ENCODE measurements at places on chromosomes 2 and 18. TPM values are rescaled to one million over a fixed set of nuclear protein-coding genes. Genes with fewer than 3 reads are reported as not detected.

Gene ASPRV1
- total RNA-seq, result 0.42 TPM

GRCh38 chr18:79182047-79182713 lies 113.0 kb downstream of the ATP9B start:
- no peak for DNase-seq
- no peaks in the 10 kb centered on the region for H3K27me3 ChIP-seq
- no peaks in the 10 kb centered on the region for H3K36me3 ChIP-seq
- H3K4me3 ChIP-seq, result no peak overlapping the region
- H3K27ac ChIP-seq, result no peak overlapping the region
- H3K4me1 ChIP-seq, result no peaks in the 10 kb centered on the region

DNA sequence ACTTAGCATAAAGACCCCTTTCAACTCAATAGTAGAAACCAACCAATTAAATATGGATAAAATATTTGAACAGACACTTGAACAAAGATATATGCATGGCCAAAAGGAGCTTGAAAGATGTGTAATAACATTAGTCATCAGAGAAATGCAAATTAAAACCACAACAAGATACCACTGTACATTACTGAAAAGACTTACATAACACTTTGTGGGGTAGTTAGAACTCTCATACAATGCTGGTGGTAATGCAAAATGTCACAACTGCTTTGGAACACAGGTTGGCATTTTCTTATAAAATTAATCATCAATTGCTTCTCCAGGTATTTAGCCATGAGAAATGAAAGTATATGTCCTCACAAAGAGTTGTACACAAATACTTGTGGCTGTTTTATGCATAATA lies 60.7 kb downstream of the TTC27 start:
- no peaks in the 10 kb centered on the region for H3K27me3 ChIP-seq
- no peak for DNase-seq
- no peak overlapping the region for H3K4me3 ChIP-seq
- H3K36me3 ChIP-seq, result no peaks in the 10 kb centered on the region

DNA sequence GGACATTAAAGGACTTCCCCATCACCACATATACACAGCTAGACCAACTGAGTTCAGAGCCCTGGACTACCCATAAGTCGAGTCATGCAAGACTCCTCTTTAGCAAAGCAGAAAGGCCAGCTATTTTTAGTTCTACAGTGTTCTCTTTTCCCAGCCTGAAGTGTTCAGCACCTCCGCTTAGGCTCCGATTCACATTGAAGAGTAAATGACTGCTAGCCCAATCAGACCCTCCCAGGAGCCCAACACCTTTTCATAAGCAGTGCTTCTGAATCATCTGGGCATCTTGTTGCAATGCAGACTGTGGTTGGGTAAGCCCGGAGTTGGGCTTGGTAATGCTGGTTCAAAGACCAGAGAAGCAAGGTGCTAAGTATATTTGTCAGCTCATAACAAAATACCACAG lies 138.6 kb upstream of the MSH6 start:
- H3K27ac ChIP-seq, result no peak overlapping the region
- H3K4me3 ChIP-seq, result no peak overlapping the region
- no peak for DNase-seq
- no peaks in the 10 kb centered on the region for H3K27me3 ChIP-seq

- no peak overlapping the region for H3K27ac ChIP-seq
- H3K27me3 ChIP-seq, result no peaks in the 10 kb centered on the region
- no peaks in the 10 kb centered on the region for H3K36me3 ChIP-seq
- H3K4me1 ChIP-seq, result no peaks in the 10 kb centered on the region
- H3K4me3 ChIP-seq, result no peak overlapping the region
Measured at GRCh38 chr2:189236066-189236465, 56.5 kb upstream of the COL5A2 start.

GRCh38 chr2:160035125-160035524 lies 27.3 kb downstream of the PLA2R1 start:
- peaks cover 4% of the 10 kb centered on the region for H3K4me1 ChIP-seq
- H3K36me3 ChIP-seq, result no peaks in the 10 kb centered on the region

GRCh38 chr18:74178884-74179283 lies 30.6 kb downstream of the TIMM21 start:
- no peaks in the 10 kb centered on the region for H3K36me3 ChIP-seq
- H3K4me1 ChIP-seq, result no peaks in the 10 kb centered on the region
- H3K27me3 ChIP-seq, result peaks cover 8% of the 10 kb centered on the region

GRCh38 chr18:54743605-54743995 lies 84.7 kb upstream of the RAB27B start:
- H3K27ac ChIP-seq, result no peak overlapping the region
- no peaks in the 10 kb centered on the region for H3K4me1 ChIP-seq
- H3K36me3 ChIP-seq, result no peaks in the 10 kb centered on the region

DNA sequence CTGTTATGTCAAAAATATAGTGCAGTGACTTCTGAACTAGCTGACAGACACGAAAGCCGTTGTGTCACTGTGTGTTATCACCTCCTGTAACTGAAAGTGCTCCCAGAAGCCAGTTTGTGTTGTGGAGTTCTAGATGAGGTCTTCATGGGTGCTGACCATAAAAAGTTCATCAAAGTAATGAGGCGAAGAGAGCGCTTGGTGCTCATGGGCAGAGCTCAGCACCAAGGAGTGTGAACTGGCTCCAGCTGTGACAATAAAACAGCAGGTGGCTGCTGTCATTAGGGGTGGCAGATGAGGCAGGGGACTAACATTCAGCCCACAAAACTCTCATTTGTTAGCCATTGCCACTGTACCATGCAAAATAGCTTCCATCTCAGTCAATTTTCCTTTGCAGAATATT lies 151.1 kb downstream of the ZNF407 start:
- H3K27ac ChIP-seq, result no peak overlapping the region
- H3K4me1 ChIP-seq, result no peaks in the 10 kb centered on the region
- no peak for DNase-seq
- no peaks in the 10 kb centered on the region for H3K36me3 ChIP-seq
- H3K27me3 ChIP-seq, result no peaks in the 10 kb centered on the region

Gene RBM43
- 0.94 TPM for total RNA-seq

Gene KIAA2012
- total RNA-seq, result not detected

DNA sequence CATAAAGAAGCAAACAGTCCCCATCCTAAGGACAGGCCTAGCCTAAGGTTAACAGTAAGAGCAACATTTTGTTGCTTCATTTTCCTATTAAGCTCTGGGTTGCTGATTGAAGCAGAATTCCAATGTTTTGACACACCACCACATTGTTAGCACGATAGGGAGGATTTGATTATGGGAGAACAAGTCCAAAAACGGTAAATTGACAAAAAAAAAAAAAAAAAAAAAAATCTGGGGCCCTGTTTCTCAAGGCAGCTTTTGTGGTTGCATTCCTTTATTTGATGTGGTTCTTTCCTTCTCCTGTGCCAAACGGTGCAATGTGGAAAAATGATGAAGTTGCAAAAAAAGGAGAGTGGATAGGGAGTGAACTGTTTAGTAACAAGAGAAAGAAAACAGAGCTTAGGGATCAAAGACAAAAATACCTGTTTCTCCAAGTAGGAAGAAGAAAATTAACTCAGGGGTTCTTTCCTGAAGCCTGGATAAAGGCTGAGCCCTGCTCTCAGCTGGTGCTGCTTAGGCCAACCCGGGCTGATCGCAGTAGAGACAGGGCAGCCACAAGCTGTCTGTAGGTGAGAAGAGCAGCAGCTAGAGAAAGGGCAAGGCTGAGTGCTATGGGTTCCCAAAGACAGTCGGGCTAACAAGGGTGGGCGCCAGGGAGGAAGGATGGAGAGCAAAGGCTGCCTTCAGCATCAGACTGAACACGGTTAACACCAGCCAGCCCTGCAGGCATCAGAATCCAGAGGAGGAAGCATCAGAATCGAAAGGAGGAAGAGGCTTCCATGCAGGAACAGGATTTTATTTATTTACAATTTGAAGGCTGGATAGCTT lies 167.8 kb upstream of the FOSL2 start:
- H3K27me3 ChIP-seq, result no peaks in the 10 kb centered on the region
- no peak for DNase-seq
- H3K4me3 ChIP-seq, result no peak overlapping the region
- H3K36me3 ChIP-seq, result no peaks in the 10 kb centered on the region
- peaks cover 10% of the 10 kb centered on the region for H3K4me1 ChIP-seq

Gene MC4R
- not detected for total RNA-seq

Gene AGXT
- 1.7 TPM for total RNA-seq

- no peak for DNase-seq
- H3K27ac ChIP-seq, result no peak overlapping the region
- no peaks in the 10 kb centered on the region for H3K27me3 ChIP-seq
- no peaks in the 10 kb centered on the region for H3K4me1 ChIP-seq
Measured at GRCh38 chr2:121326628-121327027, 41.6 kb upstream of the TFCP2L1 start.

Gene SRD5A2
- total RNA-seq, result 0.07 TPM

DNA sequence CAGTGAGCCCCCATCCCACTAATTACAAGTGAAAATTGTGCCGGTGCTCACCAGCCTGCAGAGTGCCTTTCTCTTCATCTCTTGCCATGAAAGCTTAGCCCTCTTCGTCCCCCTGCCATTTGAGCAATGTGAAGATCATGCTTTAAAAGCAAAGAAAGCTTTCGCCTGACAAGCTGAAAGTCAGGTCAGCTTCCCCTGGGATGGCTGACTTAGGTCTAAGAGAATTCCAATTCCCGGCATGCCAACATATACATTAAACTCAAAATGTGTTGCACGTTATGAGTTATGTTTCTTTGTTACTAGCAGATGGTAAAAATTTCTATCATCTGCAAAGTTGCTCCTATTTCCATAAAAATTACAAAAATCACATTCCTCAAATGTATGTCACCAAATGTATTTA lies 129.8 kb downstream of the AFF3 start:
- no peaks in the 10 kb centered on the region for H3K36me3 ChIP-seq
- H3K27me3 ChIP-seq, result peaks cover 5% of the 10 kb centered on the region
- no peak overlapping the region for H3K4me3 ChIP-seq
- no peak overlapping the region for H3K27ac ChIP-seq
- DNase-seq, result no peak

Gene TNS1
- 670 TPM for total RNA-seq

Gene GRB14
- total RNA-seq, result 2.1 TPM

Gene MORN2
- total RNA-seq, result 12.9 TPM

Gene CNNM3
- total RNA-seq, result 3.3 TPM

GRCh38 chr2:80530442-80531064 lies 226.0 kb upstream of the LRRTM1 start:
- no peaks in the 10 kb centered on the region for H3K27me3 ChIP-seq
- H3K36me3 ChIP-seq, result no peaks in the 10 kb centered on the region
- DNase-seq, result no peak
- no peaks in the 10 kb centered on the region for H3K4me1 ChIP-seq
- no peak overlapping the region for H3K4me3 ChIP-seq

DNA sequence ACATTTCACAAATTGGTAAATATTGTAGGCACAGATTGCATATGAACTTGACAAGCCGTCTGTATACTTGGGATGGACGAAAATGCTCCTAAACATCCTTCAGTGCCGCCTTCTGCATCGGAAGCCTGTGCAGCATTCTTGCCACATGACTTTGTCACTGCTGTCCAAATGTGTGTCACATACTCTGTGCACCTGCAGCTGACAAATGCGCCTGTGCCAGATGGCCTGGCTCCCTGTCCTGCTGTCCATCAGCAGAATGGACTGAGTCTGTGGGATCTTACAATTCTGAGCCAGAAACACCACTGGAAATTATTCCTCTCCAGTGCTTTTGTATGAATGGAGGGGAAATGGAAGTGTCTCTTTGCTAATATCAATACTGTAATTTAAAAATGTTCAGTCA lies 89.9 kb downstream of the DCDC2C start:
- no peak overlapping the region for H3K27ac ChIP-seq
- DNase-seq, result no peak
- no peaks in the 10 kb centered on the region for H3K27me3 ChIP-seq

Gene TUBA3D
- total RNA-seq, result not detected

Gene HDHD2
- total RNA-seq, result 5.4 TPM

DNA sequence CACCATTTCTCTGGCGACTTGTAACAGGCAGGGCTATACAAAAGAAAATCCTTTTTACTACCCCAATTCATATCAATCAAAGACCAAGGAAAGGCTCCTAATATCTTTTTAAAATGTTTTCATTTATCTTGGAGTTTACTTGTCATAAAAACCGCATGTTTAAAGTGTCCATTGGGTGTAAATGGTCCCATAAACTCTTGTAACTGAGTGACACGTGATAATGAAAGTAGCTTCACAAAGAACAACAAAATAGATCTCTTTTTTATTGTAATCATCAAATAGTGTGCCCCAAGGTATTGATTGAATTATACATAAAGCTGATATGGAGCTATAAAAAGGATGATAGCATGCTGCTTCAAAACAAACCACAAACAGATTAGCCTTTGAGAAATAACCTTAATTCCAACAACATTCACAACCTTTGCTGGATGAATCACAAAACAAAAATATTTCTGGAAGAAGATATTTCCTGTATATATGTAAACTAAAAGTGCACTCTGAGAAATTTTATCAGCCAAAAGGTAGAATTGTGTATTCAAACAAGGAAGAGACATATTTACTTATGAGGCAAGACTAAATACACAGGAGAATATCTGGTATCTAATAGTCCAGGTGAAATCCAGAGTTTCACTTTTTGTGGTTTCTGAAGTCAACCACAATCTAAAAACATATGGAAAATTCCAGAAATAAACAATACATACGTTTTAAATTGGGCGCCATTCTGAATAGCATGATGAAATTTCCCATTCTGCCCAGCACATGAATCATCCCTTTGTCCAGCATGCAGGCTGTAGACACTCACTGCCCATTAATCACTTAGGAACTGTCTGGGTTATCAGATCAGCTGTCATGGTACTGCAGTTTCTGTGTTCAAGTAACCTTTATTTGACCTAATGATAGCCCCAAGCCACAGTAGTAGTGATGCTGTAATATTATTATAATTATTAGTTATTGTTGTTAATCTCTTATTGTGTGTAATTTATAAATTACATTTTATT lies 237.5 kb downstream of the PIK3C3 start:
- H3K4me3 ChIP-seq, result no peak overlapping the region
- no peaks in the 10 kb centered on the region for H3K36me3 ChIP-seq
- no peak for DNase-seq
- H3K27me3 ChIP-seq, result no peaks in the 10 kb centered on the region
- no peaks in the 10 kb centered on the region for H3K4me1 ChIP-seq

Gene ZC3H15
- total RNA-seq, result 68.9 TPM

DNA sequence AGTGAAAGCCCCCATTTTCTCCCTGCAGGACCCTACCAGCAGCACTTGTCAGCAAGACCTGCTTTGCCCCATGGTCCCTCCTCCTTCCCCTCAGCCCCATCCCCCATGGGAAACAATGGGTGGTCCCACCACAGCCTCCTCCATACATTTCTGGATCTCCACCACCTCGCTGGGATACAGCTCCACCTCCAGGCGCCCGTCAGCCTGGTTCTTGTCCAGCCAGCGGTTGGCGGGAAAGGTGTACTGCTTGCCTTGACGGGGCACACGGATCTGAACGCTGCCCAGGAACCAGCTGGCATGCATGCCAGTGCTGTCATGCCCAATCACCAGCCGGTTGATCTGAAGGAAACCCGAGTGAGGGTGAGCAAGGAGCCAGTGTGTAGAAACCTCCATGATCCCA lies 90.9 kb downstream of the LOXHD1 start:
- no peak for DNase-seq
- H3K4me3 ChIP-seq, result no peak overlapping the region
- no peaks in the 10 kb centered on the region for H3K27me3 ChIP-seq
- no peaks in the 10 kb centered on the region for H3K4me1 ChIP-seq

- no peaks in the 10 kb centered on the region for H3K27me3 ChIP-seq
- no peaks in the 10 kb centered on the region for H3K4me1 ChIP-seq
- H3K27ac ChIP-seq, result no peak overlapping the region
- H3K36me3 ChIP-seq, result no peaks in the 10 kb centered on the region
- no peak for DNase-seq
- H3K4me3 ChIP-seq, result no peak overlapping the region
Measured at GRCh38 chr2:185628985-185629384, 109.6 kb upstream of the FSIP2 start.

Gene SEC11C
- 11.9 TPM for total RNA-seq

- no peaks in the 10 kb centered on the region for H3K4me1 ChIP-seq
- H3K27me3 ChIP-seq, result no peaks in the 10 kb centered on the region
- H3K4me3 ChIP-seq, result no peak overlapping the region
- no peaks in the 10 kb centered on the region for H3K36me3 ChIP-seq
- H3K27ac ChIP-seq, result no peak overlapping the region
Measured at GRCh38 chr2:134705861-134706586, 12.8 kb downstream of the TMEM163 start.

Gene ZNF385B
- total RNA-seq, result 13.1 TPM

Measured in gastrocnemius medialis (tissue), 4 donors.